ENCODE measurements at places on chromosomes 3 and 15. TPM values are rescaled to one million over a fixed set of nuclear protein-coding genes. Genes with fewer than 3 reads are reported as not detected.

Gene REC114
- total RNA-seq, result not detected

GRCh38 chr15:60840306-60840702, 361.4 kb upstream of the ICE2 start:
- no peaks in the 10 kb centered on the region for H3K27me3 ChIP-seq
- H3K4me3 ChIP-seq, result no peak overlapping the region
- H3K4me1 ChIP-seq, result peaks cover 7% of the 10 kb centered on the region
- no peaks in the 10 kb centered on the region for H3K36me3 ChIP-seq
- H3K27ac ChIP-seq, result no peak overlapping the region

GRCh38 chr15:48603123-48603500, 42.4 kb downstream of the FBN1 start:
- DNase-seq, result no peak
- peaks cover 35% of the 10 kb centered on the region for H3K4me1 ChIP-seq
- peak overlapping the region; percentile 86 for H3K27ac ChIP-seq
- H3K27me3 ChIP-seq, result no peaks in the 10 kb centered on the region
- H3K4me3 ChIP-seq, result no peak overlapping the region
- H3K36me3 ChIP-seq, result peaks cover 84% of the 10 kb centered on the region

GRCh38 chr3:43858294-43858701, 167.6 kb downstream of the ABHD5 start:
- no peak for DNase-seq
- H3K27ac ChIP-seq, result no peak overlapping the region
- H3K4me3 ChIP-seq, result no peak overlapping the region

GRCh38 chr15:58221591-58222241, 83.5 kb downstream of the AQP9 start:
- no peaks in the 10 kb centered on the region for H3K36me3 ChIP-seq
- DNase-seq, result no peak
- no peaks in the 10 kb centered on the region for H3K4me1 ChIP-seq

- DNase-seq, result no peak
- H3K4me3 ChIP-seq, result no peak overlapping the region
- no peak overlapping the region for H3K27ac ChIP-seq
- H3K27me3 ChIP-seq, result no peaks in the 10 kb centered on the region
- H3K4me1 ChIP-seq, result peaks cover 11% of the 10 kb centered on the region
- no peaks in the 10 kb centered on the region for H3K36me3 ChIP-seq
Observed at GRCh38 chr15:88512078-88512477, 34.4 kb downstream of the DET1 start.

GRCh38 chr15:57298843-57299550, 77.3 kb upstream of the CGNL1 start:
- no peaks in the 10 kb centered on the region for H3K36me3 ChIP-seq
- no peak overlapping the region for H3K27ac ChIP-seq
- H3K4me1 ChIP-seq, result peaks cover 27% of the 10 kb centered on the region
- no peak overlapping the region for H3K4me3 ChIP-seq
- H3K27me3 ChIP-seq, result no peaks in the 10 kb centered on the region
- peak; percentile 21 for DNase-seq

DNA sequence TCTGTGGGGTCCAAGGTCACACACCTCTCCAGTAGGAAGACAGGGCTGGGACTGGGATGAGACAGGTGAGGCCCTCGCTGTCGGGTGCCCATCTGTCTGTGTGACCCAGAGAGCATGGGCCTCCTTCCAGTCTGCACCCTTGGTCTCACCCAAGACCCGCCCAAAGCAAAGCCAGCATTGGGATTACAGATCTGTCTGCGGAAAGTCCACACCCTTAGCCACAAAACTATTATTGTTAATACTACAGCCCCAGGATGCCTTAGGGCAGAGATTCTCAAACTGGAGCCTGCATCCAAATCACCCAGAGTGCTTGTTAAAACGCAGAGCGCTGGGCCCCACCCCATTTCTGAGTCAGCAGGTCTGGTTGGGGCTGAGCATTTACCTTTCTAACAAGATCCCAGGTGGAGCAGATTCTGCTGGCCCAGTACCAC, 58.5 kb upstream of the ZNF148 start:
- no peaks in the 10 kb centered on the region for H3K27me3 ChIP-seq
- no peak overlapping the region for H3K4me3 ChIP-seq
- H3K36me3 ChIP-seq, result no peaks in the 10 kb centered on the region
- DNase-seq, result no peak

DNA sequence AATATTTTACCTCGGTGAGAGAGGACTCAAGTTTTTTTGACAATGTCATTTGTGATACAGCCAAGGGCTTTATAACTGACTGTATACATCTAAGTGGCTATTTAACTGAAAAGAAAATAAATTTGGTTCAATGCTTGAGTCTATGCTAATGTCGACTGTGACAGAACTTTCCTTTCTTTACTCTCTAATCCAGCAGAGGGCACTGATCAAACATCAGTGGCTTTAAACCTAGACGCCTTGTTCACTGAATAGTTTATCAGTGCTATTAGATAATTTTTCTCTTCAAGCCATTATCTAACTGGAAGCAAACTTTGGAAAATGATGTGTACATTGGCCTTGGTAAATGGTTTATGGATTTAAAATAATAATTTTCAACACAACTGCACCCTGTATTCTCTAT, 285.1 kb downstream of the CHL1 start:
- no peaks in the 10 kb centered on the region for H3K27me3 ChIP-seq
- no peak for DNase-seq
- H3K36me3 ChIP-seq, result no peaks in the 10 kb centered on the region
- H3K4me1 ChIP-seq, result no peaks in the 10 kb centered on the region

DNA sequence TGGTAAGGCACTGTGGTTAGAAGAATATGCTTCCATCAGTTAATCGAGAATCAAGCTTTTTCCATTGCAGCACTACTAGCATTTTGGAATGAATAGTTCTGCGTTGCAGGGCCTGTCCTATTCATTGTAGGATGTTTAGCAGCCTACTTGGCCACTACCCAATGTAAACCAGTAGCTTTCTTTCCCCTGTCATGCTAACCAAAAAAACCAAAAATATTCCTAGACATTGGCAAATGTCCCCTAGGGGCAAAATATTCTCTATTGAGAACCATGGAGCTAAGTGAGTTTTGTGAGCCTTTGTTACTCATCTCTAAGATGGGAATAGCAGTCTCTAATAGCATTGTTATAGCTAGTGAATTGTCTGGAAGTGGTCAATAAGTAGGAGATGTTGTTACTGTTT, 187.2 kb downstream of the CADPS start:
- no peaks in the 10 kb centered on the region for H3K27me3 ChIP-seq
- no peak for DNase-seq

Gene IQCH
- total RNA-seq, result 0.31 TPM

Gene GRM7
- not detected for total RNA-seq

GRCh38 chr3:197031315-197032285, 2.0 kb upstream of the MELTF start:
- DNase-seq, result peak; percentile 86
- peak overlapping the region; percentile 54 for H3K27ac ChIP-seq
- H3K36me3 ChIP-seq, result no peaks in the 10 kb centered on the region

DNA sequence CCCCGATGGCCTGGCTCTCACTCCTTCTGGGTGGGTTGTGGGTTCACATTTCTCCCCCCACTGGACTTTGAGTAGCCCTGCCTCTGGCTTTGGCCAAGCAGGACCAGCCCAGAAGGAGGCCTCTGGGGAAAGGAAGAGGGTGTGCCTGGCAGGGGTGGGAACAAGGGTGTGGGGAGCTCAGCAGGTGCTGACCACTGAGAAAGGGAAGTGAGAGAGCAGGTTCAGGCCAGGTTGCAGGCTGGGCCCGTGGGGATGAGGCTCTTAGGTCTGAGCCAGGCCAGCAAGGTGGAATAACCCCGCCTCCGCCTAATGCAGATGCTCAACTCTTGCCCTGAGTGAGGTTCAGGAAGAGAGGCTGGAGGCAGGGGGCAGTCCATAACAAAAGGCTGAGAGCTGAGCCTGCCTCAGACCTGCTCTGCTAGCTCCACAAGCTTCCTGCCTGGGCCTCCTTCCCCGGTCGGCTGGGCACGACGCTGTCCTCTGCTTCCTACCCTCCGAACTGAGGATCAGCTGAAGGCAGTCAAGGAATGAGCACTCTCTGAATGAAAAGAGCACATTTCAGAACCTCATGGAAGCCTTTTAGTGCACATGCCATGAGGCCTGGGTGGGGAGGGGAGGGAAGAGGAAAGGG, 82.7 kb downstream of the TLE3 start:
- DNase-seq, result no peak
- no peak overlapping the region for H3K27ac ChIP-seq
- H3K36me3 ChIP-seq, result no peaks in the 10 kb centered on the region
- no peaks in the 10 kb centered on the region for H3K4me1 ChIP-seq

- no peak overlapping the region for H3K27ac ChIP-seq
- no peak overlapping the region for H3K4me3 ChIP-seq
- H3K4me1 ChIP-seq, result no peaks in the 10 kb centered on the region
- no peak for DNase-seq
- H3K27me3 ChIP-seq, result no peaks in the 10 kb centered on the region
Observed at GRCh38 chr3:23248594-23249131, 45.5 kb downstream of the UBE2E2 start.

DNA sequence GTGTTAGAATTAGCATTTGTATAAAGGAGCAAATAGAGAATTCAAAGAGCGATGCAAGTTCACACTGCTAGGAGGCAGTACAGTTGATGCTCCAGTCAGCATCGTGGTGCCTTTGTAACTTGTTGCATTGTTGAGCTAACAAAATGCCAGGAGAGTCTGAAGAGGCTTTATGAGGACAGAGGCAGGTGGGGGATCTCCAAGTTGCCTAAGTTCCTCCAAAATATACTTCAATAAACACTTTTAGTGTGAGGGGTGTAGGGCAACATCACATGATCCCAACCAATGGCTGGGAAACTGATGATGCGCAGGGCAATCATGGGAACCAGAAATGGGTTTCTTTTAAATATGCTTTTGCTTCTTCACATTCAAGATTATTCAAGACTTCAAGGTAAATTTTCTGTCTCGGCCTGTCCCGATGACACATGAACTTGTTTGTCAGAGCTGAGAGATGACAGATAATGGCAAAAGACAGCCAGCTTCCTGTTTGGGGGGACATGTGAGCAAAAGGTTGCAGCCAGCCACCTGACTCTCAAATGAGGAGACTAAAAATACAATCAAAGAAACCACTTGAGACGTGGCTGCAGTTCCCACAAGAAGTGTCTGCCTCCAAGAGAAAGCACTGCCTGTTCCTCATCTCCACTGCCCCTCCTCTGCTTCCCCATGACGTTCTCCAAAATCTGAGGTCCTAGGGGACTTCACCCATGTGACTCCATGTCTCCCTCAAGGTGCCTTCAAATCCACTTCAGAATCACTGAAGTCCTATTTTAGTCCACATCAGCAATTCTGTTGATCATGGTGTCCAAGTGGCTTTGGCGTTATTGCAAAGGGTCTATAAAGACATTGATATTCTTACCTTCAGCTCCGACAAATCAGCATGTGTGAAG, 39.3 kb downstream of the KLHL6 start:
- no peak overlapping the region for H3K27ac ChIP-seq
- no peak overlapping the region for H3K4me3 ChIP-seq
- H3K36me3 ChIP-seq, result no peaks in the 10 kb centered on the region
- H3K27me3 ChIP-seq, result no peaks in the 10 kb centered on the region
- no peak for DNase-seq
- no peaks in the 10 kb centered on the region for H3K4me1 ChIP-seq

DNA sequence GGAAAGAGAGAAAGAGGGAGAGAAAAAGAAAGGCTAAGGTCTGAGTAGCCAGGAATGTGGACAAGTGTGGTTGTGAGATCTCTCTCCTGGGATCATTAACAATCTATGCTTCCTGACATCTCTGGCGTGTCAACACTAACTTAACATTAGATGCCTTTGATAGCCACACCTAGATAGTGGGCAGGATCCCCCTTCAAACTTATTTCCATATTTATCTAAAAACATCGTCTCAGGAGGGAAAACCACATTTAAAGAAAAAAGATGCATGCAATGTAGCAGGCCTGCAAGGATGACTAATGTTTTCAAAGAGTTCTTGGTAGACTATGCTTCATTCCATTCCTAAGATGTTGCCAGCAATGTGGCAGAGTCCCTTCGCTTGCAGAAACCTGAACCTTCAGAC, 80.9 kb downstream of the MLH1 start:
- peaks cover 43% of the 10 kb centered on the region for H3K4me1 ChIP-seq
- no peaks in the 10 kb centered on the region for H3K27me3 ChIP-seq
- DNase-seq, result no peak
- peaks cover 41% of the 10 kb centered on the region for H3K36me3 ChIP-seq
- no peak overlapping the region for H3K4me3 ChIP-seq
- H3K27ac ChIP-seq, result peak overlapping the region; percentile 45

Gene PLSCR2
- total RNA-seq, result not detected

DNA sequence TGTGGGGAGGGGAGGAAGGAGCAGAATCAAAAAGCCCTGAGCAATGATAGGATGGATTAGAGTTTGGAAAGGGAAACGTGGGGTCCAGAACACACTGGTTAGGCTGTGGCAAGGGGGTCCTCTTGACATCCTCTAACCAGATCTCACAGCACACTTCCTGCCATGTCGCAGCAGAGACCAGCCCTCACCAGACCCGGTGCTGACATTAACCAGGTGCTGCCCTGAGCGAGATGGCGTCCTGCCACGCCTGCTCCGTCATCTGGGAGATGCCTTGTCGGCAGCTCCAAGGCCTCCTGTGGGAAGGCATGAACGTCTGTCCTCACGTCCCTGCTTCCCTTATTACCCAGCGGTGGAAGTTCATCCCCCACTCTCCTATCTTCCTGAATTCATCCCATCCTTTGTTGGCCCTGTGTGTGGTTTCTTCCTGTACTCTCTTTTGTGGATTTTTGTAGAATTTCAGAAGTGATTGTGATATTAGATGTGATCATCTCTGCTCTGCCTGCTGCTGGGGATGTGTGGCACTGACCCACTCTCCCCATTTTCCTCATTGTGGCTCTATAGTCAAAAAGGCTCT, 29.4 kb upstream of the MYZAP start:
- peaks cover 3% of the 10 kb centered on the region for H3K4me1 ChIP-seq
- H3K36me3 ChIP-seq, result no peaks in the 10 kb centered on the region
- no peak for DNase-seq
- no peak overlapping the region for H3K4me3 ChIP-seq
- no peaks in the 10 kb centered on the region for H3K27me3 ChIP-seq

Gene GATA2
- 14.9 TPM for total RNA-seq

- H3K27me3 ChIP-seq, result no peaks in the 10 kb centered on the region
- no peaks in the 10 kb centered on the region for H3K36me3 ChIP-seq
- no peaks in the 10 kb centered on the region for H3K4me1 ChIP-seq
Observed at GRCh38 chr3:144645300-144645699, 673.7 kb downstream of the DIPK2A start.

Gene KCTD6
- total RNA-seq, result 8.9 TPM

DNA sequence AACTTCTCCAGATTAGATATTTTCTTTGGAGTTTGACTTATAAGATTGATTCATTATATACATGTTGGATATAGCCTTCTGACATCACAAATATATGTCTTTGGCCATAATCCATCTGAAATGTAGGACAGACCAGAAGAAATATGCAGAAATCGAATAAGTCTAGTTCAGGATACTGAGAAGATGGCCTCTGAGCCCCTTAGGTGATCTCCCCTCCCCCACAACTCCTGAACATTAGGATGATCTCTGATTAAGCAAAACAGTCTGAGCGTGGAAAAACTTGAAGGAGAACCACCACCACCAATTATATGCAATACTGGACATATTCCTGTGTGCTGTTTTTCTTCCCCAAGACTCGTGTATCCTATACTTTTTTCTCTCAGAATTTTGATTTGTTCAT, 3.2 kb downstream of the SETD5 start:
- no peak for DNase-seq
- H3K36me3 ChIP-seq, result peaks cover 19% of the 10 kb centered on the region
- H3K27me3 ChIP-seq, result no peaks in the 10 kb centered on the region
- no peak overlapping the region for H3K4me3 ChIP-seq

GRCh38 chr3:7924228-7924627, 577.4 kb upstream of the LMCD1 start:
- H3K4me1 ChIP-seq, result no peaks in the 10 kb centered on the region
- no peak for DNase-seq
- no peaks in the 10 kb centered on the region for H3K27me3 ChIP-seq
- H3K36me3 ChIP-seq, result no peaks in the 10 kb centered on the region
- H3K27ac ChIP-seq, result no peak overlapping the region
